ENCODE measurements at places on chromosomes 5 and 9.

DNA sequence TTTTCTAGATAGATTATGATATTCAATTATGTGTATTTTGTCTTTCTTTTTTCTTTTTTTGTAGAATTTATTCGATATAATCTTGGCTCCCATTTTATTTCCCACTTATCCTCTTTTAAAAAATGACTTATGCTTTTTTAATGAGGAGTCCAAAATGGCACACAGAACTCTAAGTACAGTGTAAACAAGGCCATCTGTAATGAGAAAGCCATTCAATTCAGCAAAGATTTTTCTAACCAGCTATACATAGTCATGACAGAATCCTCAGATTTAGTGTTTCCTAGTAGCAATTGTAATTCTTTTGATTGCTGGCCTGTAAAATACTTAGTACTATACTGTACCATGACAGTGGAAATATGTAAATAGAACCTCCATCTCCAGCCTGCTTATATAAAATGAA lies 651.4 kb downstream of the RAB3C start:
- DNase-seq: no peak

- peak; percentile 55 for DNase-seq
Observed at GRCh38 chr5:72108202-72109061, 1.2 kb downstream of the MAP1B start.

DNA sequence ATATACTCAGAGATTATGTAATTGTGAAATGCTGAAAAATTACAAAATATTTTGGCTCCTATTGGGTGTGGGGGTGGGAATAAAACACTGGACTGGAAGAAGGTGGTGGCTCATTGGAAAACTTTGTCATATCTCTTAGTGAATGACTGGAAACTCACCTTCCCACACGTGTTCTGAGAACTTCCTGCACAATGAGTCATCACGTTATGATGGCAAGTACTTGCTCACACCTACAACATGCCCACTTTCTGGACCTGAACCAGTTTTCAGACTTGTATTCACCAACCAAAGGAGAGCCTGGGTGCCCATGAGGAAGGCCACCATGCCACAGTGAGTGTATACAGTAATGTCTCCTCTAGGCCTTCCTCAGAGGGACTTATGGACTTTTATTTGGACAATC lies 294.8 kb downstream of the ASTN2 start:
- no peak for DNase-seq

DNA sequence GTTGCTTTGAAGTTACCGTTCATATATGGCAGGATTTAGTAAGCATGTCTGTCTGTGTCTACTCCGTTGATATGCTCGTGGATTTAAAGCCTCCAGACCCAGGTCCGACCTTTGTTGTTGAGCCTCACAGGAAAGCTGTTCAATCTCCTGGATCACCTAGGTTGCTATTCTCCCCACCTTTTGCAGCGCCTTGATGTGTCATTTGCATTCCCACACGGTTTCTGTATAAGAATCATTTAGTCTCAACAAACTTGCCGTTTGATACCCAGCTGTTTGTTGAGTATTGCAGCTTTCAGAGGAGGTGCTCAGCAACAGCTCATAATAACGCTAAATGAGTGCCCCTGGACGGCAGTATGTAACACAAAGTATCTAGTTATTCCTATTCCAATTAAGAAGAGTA lies 1.2 kb upstream of the ADGRV1 start:
- no peak for DNase-seq

DNA sequence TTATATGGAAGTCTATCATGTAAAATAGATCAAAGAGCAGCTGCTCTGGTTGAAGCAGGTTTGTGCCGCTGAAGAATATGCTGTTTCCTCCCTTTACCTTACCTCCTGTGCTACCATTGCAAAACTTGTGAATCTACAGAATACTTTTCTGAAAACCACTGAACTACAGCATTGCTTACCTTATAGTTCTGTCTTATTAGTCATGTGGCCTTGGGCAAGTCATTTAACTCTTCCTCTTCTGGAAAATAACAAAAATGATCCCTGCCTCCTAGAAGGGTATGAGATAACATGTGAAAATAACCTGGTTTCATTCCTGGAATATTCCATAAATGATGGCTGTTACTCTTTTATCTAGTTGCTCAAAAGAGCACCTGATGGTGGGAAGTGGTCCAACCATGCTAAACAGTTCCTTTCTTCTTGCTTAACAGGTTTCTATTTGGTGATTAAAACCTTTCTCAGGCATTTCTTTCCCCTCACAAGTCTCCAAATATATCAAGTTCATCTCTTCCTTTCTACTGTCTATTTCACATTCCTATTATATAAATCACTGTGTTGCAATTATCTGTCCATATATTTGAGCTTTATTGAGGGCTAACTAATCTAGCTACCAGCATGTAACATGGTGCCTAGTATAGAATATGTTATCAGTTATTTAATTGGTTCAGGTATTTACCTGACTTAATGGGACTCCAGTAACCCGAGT lies 15.0 kb downstream of the TRIM32 start:
- no peak for DNase-seq

- DNase-seq: no peak
Observed at GRCh38 chr5:120779674-120780073, 315.6 kb downstream of the PRR16 start.

DNA sequence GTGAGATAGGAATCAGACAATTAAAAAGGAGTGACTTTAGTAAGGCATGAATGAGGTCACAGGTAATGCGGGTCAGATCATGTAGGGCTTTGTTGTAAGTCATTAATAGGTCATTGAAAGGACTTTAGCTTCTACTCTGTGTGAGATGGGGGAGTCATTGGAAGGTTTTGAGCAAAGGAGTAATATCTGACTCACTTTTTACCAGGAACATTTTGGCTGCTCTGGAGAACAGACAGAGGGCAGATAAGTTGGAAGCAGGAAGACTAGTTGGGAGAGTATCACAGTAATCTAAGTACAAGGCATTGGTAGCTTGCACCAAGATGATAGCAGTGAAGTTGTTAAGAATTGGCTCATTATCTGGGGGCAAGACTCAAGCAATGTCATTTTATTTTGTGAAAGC lies 37.4 kb downstream of the KIF2A start:
- no peak for DNase-seq

DNA sequence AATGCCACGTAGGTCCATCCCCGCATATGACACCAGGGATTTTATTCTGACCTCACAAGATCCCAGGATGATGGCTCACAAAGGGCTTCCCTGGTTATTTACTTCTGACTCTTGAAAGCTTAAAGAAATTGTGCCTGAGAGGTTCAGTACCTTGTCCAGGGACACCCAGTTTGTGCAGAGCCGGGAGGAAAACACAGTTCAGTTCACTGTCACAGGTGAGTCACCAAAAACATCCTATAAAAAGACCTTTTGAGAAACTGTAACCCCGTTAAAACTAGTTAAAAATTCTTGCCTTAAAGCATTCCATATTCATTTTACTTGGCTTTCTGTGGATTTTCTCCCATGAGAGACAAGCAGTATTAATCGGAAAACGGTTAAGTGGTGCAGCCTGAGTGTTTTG lies 56.6 kb downstream of the ZNF510 start:
- DNase-seq: no peak

DNA sequence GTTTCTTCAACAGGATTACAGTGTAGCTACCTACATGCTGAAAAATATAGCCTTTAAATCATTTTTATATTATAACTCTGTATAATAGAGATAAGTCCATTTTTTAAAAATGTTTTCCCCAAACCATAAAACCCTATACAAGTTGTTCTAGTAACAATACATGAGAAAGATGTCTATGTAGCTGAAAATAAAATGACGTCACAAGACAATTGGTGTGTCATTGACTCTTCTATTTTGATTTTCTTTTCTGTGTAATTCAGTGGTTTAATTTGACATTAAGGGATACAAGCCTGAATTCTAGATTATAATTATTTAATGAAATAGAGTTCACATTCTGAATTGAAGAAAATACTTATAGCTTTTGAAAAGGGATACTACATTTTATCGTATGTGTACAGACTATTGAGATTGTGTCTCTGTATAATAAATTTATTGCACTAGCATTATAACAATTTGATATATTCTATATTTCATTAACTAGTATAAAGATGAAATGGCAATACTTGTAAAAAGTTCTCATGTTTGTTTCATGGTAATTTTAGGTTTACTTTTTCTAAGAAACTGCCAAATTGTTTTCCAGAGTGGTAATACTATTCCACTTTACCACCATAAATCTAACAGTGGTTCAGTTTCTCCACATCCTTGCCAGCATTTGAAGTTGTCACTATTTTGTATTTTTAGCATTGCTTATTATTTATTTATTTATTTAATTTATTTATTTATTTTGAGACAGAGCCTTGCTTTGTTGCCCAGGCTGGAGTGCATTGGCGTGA lies 18.7 kb downstream of the ANXA1 start:
- no peak for DNase-seq

- no peak for DNase-seq
Observed at GRCh38 chr9:114126247-114127060, 27.4 kb upstream of the KIF12 start.

GRCh38 chr5:158852622-158853021 lies 247.1 kb downstream of the EBF1 start:
- no peak for DNase-seq

DNA sequence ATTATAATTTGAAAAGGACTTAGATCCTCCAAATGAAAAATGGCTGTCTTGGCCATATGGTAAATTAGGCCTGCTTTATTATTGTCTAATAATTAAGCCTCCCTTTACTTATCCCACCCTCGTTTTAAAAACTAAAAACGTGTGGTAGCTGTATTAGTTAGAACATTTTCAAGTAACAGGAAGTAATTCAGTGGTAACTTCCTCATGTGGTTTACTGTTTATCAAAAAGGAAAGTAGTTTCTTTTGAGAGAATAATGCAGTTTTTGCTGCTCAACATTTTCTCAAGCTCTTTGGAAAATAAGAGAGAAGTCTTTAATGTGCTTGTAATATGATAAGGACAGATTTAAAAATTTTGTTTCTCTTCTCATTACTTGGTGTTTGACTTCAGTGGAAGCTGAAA lies 26.0 kb downstream of the ZCCHC7 start:
- DNase-seq: no peak

- DNase-seq: no peak
Observed at GRCh38 chr9:112789891-112790774, 39.6 kb downstream of the SNX30 start.

DNA sequence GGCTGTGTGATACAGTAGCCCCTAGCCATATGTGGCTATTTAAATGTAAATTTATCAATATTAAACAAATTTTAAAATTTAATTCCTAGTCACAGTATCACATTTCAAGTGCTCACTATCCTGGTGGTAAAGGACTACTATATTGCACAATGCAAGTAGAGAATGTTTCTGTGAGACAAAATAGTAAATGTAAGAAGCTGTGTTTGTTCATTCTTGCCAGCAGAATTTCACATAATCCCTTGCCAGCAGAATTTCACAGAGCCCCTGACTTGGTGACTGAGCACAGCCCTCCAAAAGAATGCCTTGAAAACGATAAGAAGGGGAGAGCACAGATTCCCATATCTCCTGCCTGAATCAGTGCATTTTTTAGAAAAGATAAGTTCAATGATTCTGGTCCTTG lies 75.9 kb upstream of the SELENOP start:
- DNase-seq: no peak

- peak; percentile 58 for DNase-seq
Observed at GRCh38 chr5:27020973-27021372, 17.4 kb downstream of the CDH9 start.

DNA sequence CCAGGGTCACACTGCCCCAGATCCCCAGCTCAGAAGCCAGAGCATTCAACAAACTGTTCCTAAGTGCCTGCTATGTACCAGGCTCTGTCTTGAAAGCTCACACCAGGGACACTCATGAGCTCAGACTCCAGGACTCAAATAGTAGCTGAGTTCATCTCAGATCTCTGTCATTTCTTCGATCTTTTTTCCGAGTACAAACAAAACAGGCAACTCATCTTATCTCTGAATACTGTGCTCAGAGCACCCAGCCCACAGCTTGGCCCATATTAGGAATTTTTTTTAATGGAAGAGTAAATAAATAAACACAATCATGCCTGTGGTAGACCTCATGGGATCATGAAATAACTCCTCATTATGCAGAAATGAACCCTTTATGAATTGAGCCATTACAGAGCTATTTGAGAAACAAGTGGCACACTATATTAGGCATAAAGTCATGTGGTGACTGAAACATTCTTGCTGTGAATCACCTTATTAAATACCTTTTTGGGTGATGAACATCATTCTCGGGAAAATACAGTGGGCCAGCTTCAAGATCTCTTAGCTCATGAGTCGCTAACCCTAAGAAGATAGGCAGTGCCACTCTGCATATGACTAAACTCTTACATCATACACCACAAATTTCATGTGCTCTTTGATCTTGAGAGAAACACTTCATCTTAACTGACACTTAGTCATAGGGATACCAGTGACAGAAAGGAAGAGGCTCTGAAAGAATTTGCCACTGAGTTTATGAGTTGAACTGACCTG lies 9.9 kb downstream of the SH3RF2 start:
- no peak for DNase-seq

Measured in NCI-H1092 treated with DMSO at 0.1 percent for 48 hours (cell line).